Ascending aorta (tissue), 2 donors: ENCODE measurements at places on chromosomes 16 and 17. TPM values are rescaled to one million over a fixed set of nuclear protein-coding genes. Genes with fewer than 3 reads are reported as not detected.

The CD300C gene
- total RNA-seq, result not detected

The CASKIN1 gene
- not detected for total RNA-seq

The CCL17 gene
- not detected for total RNA-seq

The TPSB2 gene
- not detected for total RNA-seq

The ACSM2A gene
- total RNA-seq, result not detected

GRCh38 chr17:43614561-43614960, 47.2 kb downstream of the MEOX1 start:
- H3K27ac ChIP-seq, result no peak overlapping the region
- no peaks in the 10 kb centered on the region for H3K4me1 ChIP-seq
- H3K36me3 ChIP-seq, result no peaks in the 10 kb centered on the region
- no peak overlapping the region for H3K4me3 ChIP-seq
- no peaks in the 10 kb centered on the region for H3K27me3 ChIP-seq
- DNase-seq, result no peak

GRCh38 chr17:82775001-82775823, 23.3 kb downstream of the TBCD start:
- no peak for DNase-seq
- peaks cover 21% of the 10 kb centered on the region for H3K36me3 ChIP-seq
- H3K27ac ChIP-seq, result no peak overlapping the region
- no peaks in the 10 kb centered on the region for H3K27me3 ChIP-seq
- H3K4me1 ChIP-seq, result no peaks in the 10 kb centered on the region

DNA sequence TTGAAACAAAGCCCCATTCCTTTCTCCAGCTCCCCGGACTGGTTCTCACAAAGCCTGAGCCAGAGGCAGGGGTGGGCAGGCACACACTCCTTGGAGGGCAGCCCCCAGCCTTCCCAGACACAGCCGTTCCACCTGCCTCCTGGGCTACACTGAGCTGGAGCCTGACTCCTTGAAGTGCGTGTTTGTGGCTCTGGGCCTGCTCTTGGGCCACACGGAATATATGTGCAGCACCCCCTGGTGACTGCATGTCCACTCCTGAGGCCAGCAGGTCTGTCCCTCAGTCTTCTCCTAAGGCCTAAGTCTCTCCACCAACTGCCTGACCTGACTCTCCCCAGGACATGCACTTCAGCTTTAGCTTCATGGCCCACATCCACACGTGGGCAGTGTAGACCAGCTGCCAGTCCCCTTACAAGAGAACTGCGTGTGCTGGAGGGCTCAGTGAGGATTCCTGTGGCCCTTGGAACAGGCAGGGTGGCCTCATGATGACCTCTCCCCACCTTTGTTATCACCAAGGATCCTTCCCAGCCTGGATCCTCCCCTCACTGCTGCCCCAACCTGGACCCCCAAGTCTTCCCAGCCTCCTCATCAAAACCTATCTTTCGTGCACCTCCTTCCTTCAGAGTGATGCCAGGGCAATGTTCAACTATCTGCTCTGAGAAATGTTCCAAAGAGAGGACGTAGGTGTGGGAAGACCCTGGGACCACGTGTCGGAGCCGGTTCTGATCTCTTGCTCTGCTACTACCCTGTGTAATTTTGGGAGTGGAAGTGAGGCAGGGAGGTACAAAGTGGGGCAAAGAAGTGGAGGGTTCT, 12.4 kb upstream of the SLC6A2 start:
- no peak for DNase-seq
- no peaks in the 10 kb centered on the region for H3K4me1 ChIP-seq
- H3K36me3 ChIP-seq, result no peaks in the 10 kb centered on the region
- H3K4me3 ChIP-seq, result no peak overlapping the region
- no peaks in the 10 kb centered on the region for H3K27me3 ChIP-seq

DNA sequence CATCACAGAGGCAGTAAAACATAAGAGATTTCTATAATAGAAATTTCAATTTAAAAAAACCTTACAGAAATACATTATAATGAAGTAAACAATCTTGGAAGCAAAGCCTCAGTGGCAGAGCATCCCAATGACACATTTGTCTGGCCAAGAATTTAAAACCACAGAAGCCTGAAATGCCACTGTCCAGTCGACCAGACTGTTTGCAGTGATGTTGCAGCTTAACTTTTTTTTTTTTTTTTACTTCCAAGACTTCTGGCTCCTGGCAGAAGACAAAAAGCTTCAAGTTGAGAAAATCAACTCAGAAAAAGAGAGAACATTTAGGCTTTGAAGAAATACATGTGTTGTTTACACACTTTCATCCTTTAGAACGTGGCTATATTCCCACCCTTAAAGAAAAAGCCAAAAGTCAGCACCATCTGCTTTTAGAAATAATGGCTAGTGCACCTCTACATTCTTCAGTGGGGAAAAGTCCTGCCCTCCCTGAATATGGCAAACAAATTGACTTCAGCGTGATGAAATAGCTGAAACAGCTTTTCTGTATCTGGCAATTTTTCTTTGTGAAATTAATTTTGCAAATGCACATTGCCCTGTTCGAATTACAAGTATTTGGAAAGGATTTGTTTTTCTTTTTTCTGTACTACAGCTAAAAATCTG, 205.5 kb upstream of the MON1B start:
- no peak overlapping the region for H3K4me3 ChIP-seq
- H3K27ac ChIP-seq, result no peak overlapping the region
- no peaks in the 10 kb centered on the region for H3K4me1 ChIP-seq
- H3K27me3 ChIP-seq, result no peaks in the 10 kb centered on the region
- H3K36me3 ChIP-seq, result no peaks in the 10 kb centered on the region

- no peaks in the 10 kb centered on the region for H3K4me1 ChIP-seq
- H3K27me3 ChIP-seq, result no peaks in the 10 kb centered on the region
- DNase-seq, result no peak
- H3K27ac ChIP-seq, result no peak overlapping the region
These were observed 13.2 kb downstream of the CNTNAP1 start for GRCh38 chr17:42695500-42695899.

DNA sequence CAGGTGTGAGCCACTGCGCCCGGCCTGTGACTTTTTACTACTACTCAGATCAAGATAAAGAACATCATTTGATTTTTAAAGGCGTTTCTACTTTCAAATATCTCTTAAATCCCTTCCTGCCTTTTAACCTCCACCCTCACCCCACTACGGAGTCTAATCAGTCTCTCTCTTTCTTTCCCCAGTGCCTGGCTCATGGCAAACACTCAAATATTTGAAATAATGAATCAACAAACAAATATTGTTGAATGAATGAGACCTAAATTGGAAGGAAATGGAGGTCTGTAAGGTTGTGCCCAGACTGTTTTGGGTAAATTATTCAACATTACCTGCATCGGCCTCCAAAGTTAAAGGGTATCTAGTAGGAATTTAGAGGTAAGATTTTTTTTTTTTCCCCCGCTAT, 14.7 kb downstream of the COPZ2 start:
- no peaks in the 10 kb centered on the region for H3K36me3 ChIP-seq
- no peak for DNase-seq

GRCh38 chr17:81164371-81165245, 699 bp upstream of the PVALEF start:
- no peaks in the 10 kb centered on the region for H3K36me3 ChIP-seq
- H3K27ac ChIP-seq, result peak overlapping the region; percentile 33

DNA sequence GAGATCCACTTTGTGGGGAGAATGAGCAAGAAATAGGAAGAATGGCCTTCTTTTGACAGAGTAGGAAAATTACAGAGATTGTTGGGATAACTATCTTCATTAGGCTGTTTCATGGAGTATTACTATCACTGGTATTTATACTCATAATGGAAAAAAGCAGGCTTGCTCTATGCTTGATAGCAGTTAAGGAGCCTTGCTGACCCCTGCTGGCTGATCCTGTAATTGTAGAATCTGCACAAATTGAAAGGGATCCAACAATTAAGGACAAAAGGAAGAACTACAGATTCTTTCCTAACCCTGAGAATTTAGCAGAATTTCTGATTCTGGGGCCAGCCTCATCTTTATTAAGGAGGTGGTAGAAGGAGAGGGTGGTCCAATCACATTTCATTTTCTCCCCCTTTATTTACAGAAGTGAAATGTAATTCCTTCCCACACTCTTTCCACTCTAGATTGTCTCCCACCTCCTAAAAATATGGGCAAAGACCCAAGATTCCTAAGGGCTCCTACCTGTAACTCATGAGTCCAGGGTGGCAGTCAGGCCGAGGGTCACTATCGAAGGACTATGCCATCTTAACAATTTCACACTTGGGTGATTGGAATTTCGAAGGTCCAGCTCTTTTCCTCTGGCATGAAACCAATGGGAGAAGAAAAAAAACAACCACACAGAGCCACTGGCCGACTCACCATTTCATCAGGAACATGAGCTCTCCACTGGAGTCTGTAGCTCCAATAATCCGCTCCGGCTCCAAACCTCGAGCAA, 26.3 kb downstream of the NFE2L1 start:
- no peak overlapping the region for H3K27ac ChIP-seq
- H3K4me1 ChIP-seq, result no peaks in the 10 kb centered on the region
- H3K27me3 ChIP-seq, result no peaks in the 10 kb centered on the region
- peaks cover 29% of the 10 kb centered on the region for H3K36me3 ChIP-seq

- no peaks in the 10 kb centered on the region for H3K4me1 ChIP-seq
- no peak overlapping the region for H3K4me3 ChIP-seq
- no peak overlapping the region for H3K27ac ChIP-seq
- H3K36me3 ChIP-seq, result no peaks in the 10 kb centered on the region
- DNase-seq, result no peak
These were observed 592 bp upstream of the PERCC1 start for GRCh38 chr16:1430214-1430758.

DNA sequence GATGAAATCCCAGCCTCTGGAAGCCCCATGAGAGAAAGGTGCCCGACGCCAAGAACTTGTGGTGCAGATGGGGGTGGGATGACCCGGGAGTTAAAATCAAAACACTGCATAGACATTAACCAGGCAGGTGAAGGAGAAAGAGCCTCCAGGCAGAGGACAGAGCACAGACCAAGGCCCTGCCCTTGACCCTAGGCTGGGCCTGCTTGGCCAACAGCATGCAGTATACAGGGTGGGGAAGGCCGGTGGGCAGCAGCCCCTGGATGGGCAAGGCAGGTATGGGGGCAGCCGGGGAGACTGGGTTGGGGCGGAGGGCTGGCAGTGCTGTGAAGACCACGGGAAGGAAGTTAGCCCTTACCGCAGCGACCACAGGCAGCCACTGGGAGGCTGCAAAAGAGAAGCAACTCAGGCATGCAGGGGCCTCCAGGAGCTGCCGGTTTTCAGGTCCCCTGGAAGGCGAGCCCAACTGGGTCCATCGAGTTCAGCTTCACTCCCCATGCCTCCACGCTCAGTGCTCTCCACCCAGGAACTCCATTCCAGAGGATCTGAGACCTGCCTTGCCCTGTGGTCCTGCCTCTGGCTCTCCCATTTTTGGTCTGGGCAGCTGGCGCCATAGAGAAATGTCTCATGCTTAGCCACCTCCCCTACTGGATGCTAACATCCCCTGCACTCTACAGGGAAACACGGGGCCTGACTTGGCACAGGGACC, 81.2 kb downstream of the C16orf95 start:
- H3K27me3 ChIP-seq, result no peaks in the 10 kb centered on the region
- no peak overlapping the region for H3K27ac ChIP-seq
- no peaks in the 10 kb centered on the region for H3K4me1 ChIP-seq

- H3K4me3 ChIP-seq, result no peak overlapping the region
- no peaks in the 10 kb centered on the region for H3K4me1 ChIP-seq
- no peaks in the 10 kb centered on the region for H3K27me3 ChIP-seq
- no peak overlapping the region for H3K27ac ChIP-seq
- peaks cover 42% of the 10 kb centered on the region for H3K36me3 ChIP-seq
These were observed 60.0 kb downstream of the KLHDC4 start for GRCh38 chr16:87705771-87706277.

GRCh38 chr16:52069866-52070265, 477.1 kb downstream of the TOX3 start:
- no peaks in the 10 kb centered on the region for H3K36me3 ChIP-seq
- H3K4me3 ChIP-seq, result no peak overlapping the region
- no peak for DNase-seq
- H3K27me3 ChIP-seq, result no peaks in the 10 kb centered on the region
- no peaks in the 10 kb centered on the region for H3K4me1 ChIP-seq
